Kidney capillary endothelial cell (primary cell): ENCODE measurements at places on chromosomes 1 and 21.

- peak; percentile 86 for DNase-seq
These were observed 2.0 kb downstream of the SLC6A17 start for GRCh38 chr1:110152133-110152785.

- no peak for DNase-seq
These were observed 47.3 kb downstream of the UBIAD1 start for GRCh38 chr1:11320153-11320936.

DNA sequence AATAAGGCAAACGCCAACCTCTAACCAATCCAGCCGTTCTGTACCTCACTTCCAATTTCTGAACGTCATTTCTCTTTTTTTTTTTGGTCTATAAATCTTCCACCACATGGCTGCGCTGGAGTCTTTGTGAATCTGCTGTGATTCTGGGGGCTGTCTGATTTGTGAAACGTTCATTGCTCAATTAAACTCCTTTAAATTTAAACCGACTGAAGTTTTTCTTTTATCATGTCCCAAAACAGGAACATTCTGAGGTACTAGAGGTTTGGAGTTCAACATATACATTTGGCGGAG, 65.5 kb upstream of the BACH1 start:
- no peak for DNase-seq

DNA sequence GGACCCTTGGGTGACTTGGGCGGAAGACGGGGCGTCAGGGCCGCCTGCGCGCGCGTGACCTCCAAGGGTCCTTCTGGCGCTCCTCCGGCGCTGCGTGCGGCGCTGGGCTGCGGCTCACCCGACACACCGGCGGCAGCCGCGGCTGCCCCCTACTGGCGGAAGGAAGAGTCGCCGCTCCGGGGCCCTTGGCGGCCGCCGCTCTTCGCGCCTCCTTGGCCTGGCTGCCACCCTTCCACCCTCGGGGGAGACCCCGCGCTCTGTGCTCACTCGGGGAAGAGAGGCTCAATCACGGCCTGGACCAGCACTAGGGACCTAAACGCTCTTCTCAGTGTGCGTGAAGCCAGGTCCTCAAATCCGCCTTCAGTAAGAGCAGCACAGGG, 89.7 kb downstream of the DMRTA2 start:
- DNase-seq: peak; percentile 47

DNA sequence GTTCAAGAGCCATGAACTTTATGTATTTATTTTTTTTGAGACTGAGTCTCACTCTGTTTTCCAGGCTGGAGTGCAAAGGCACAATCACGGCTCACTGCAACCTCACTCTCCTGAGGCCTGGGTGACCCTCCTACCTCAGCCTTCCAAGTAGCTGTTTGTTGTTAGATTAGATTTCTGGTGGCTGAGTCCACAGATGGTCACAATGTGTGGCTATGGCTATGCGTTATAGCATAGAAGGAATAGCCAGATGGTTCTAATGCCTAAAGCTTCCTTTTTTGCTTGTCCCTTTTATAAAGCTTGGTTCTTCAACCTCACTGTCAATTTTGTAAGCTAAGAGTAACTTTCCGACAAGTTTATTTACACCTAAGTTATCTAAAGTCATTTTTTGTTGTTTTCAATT, 62.3 kb upstream of the FMN2 start:
- no peak for DNase-seq

- no peak for DNase-seq
These were observed 56.3 kb upstream of the SYNC start for GRCh38 chr1:32758795-32759430.

DNA sequence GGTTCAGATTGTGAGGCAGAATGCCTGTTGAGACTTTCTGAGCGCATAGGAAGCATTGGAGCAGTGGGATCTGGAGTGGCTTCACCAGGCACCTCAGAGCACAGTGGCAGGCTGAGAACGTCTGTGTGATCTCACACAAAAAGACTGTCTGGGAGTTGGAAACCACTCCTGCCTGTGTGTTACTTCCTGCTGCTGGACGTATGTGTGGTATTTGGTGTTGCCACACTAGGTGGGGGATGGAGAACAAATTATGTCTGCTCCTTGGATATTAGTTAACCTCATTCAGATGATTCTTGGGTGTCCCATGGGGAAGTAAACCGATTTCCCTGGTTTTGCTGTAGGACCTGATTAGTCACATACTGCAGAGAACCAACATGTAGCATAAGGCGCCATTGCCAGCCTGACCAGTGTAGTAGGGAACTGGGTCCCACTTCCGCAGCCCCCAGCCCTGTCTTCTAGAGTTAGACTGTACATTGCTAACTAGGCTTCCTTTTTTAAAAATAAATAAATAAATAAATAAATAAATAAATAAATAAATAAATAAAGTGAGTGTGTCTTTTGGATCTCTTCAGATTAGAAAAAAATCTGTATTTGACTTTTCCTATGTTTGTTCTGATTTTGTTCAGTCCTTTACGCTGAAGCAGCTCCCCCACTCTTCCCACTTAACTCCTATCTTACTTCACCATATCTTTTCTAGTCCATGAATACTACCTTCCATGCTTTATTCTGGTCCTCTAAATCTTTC, 26.9 kb downstream of the UCK2 start:
- peak; percentile 53 for DNase-seq

- no peak for DNase-seq
These were observed 24.0 kb upstream of the WASF2 start for GRCh38 chr1:27513958-27514357.

DNA sequence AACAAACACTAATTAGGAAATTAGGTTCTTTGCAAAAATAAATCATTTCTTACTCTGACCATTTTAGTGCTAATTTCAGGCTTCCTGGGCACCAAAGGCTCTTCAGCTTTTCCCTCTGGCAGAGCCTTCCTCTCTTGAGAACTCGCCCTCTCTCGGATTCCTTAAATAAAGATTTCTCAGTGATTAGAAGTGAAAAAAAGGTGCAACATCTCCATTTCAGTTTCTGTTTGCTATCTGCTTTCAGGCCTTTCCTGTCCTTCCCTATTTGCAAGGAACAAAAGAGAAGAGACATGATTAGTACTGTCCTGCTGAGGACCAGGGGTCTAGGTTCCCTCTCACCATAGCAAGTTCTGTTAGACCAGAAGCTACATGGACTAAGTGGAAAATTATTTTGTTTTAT, 27.8 kb upstream of the CACYBP start:
- no peak for DNase-seq

GRCh38 chr1:72202761-72203160, 79.6 kb downstream of the NEGR1 start:
- no peak for DNase-seq

GRCh38 chr21:35382696-35383095, 333.6 kb upstream of the RUNX1 start:
- no peak for DNase-seq

GRCh38 chr1:83959824-83960498, 39.0 kb downstream of the TTLL7 start:
- no peak for DNase-seq

DNA sequence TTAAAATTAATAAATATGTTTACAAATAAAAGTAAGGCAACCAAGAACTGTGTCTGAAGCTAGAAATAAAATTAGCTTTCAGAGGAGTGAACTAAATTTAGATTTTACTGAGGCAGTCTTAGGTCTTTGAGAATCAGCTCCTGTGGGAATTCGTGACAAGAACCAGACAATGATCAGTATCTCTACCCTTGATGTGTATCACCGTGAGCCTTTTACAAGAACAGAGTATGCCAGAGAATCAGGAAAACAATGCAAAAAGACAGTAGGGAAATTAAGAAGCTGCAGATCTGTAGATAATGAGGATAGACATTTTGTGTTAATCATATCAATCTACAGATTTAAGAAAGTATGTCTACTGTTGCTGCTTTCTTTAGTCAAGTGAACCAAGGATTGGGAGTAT, 351.0 kb downstream of the COL11A1 start:
- no peak for DNase-seq

DNA sequence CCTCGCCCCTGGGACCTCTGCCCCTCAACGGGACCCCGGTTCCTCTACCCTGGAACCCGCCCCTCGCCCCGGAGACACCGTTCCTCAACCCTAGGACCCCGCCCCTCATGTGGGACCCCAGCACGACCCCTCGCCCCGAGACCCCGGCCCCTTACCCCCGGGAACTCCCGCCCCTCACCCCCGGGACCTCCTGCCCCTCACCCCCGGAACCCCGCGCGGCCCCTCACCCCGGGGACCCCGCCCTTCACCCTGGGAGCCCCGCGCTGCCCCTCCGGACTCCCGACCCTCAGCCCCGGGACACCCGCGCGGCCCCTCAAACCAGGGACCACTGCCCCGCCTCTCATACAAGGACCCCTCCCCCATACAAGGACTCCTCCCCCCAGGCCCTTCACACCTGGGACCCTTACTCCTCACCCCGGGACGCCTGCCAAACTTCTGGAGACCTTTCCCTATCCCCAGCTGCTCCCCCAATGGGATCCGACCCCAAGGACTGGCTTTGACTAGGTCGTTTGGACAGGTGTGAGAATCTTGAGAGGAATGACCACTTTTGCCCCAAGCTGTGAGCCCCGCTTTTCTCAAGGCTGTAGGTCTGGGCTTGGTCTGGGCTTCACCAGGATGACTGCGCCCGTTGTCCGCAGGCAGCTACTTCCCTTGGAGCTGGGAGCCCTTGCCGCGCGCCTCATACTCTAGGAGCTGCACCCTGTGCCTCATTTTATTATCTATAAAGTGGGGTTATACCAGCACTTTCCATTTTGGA, 843 bp downstream of the DIP2A start:
- DNase-seq: peak; percentile 45

DNA sequence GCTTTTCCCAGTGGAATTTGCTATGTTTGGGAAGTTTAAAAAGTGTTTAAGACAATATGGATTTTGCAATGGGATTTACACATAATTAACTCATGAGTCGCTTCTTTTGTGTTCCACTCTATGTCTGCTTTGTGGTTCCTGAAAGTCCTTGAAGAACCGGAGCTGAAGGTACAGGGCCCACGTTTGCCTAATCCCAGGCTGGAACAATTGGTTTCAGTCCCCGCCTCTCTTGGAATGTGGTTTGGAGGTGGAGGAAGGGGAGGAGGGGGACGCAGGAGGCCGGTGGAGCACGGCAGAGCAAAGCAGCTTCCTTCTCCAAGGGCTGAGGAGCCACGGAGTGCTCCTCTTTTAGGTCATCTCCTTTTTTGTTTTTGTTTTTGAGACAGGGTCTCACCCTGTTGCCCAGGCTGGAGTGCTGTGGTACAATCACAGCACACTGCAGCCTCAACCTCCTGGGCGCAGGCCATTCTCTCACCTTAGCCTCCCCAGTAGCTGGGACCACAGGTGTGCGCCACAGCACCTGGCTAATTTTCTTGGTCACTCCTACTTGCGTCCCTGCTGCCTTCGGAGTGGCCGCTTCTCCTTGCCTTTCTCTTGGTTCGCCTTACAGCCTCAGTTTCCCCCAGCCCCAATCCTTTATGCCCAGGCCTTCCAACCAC, 129.5 kb upstream of the ERRFI1 start:
- DNase-seq: no peak

GRCh38 chr1:247588060-247588459, at the start of gene OR2G2:
Gene OR2G2, plus strand, starts transcription at chr1:247588360. Its CDS starts 0 bp downstream, at chr1:247588360.
- no peak for DNase-seq

- DNase-seq: no peak
These were observed 23.8 kb downstream of the PMVK start for GRCh38 chr1:154912755-154913154.

- DNase-seq: no peak
These were observed 182.9 kb upstream of the CSF3R start for GRCh38 chr1:36665478-36666080.

DNA sequence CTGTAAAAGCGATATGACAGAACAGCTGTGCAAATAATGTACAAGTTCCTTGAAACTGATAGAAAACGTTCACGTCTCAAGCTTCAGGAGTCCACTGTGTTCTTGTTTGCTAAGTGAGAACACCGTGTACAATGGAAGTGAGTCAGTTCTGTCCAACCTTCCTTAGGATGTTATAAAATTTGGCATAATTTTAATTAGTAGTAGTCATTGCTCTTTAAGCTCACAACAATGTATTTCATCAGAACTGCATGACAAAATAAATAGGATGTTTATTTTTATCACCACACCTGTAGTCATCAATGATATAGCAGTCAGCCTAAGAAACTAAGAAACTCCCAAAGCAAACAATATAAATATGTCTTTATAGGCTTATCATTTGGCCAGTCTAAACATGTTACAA, 53.0 kb downstream of the RGS2 start:
- DNase-seq: no peak

DNA sequence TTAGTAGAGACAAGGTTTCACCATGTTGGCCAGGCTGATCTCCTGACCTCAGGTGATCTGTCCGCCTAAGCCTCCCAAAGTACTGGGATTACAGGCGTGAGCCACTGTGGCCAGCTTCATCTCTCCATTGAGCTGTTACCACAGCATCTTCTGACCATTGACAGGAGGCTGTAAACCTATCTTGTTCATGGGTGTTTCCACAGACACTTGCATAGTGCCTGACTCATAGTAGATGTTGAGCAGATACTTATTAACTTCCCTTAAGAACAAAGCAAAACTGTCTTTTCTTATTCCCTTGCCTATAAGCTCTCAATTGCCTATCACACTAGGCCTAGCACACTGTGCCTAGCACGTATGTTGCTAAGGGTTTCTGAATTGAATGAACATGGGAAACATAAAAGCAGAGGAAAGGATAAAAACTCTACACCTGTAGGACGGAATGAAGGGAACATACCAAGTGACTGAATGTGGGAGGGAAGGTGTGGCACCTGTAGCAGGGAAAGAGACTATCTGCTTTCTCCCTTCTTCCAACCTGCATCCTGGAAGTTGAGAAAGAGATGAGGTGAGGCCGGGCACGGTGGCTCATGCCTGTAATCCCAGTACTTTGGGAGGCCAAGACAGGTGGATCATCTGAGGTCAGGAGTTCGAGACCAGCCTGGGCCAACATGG, 1.2 kb upstream of the C1orf54 start:
- no peak for DNase-seq

DNA sequence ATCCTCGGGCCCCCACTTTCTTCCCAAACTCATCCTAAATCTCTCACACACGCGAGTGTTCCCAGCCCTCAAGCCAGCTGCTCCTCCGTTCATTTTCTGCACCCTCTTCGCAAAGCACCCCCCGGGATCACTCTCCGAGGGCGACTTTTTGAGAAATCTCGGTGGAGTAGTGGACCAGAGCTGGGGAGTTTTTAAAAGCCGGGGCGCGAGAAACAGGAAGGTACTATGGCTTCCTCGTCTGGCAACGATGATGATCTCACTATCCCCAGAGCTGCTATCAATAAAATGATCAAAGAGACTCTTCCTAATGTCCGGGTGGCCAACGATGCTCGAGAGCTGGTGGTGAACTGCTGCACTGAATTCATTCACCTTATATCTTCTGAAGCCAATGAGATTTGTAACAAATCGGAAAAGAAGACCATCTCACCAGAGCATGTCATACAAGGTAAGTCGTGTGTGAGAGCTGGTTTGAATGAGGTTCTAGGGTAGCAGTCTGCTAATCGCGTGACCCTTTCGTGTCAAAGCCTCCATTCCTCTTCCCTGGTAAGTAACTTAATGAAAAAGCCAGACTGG, 800 bp downstream of the DR1 start:
- peak; percentile 30 for DNase-seq

- DNase-seq: no peak
These were observed at the start of gene CHI3L1 for GRCh38 chr1:203186446-203187303. Gene CHI3L1, minus strand, starts transcription at chr1:203186704. Its CDS starts 81 bp downstream, at chr1:203186623.

- DNase-seq: no peak
These were observed 21.9 kb downstream of the SYT2 start for GRCh38 chr1:202688401-202688800.

- no peak for DNase-seq
These were observed 84.1 kb upstream of the ZNF326 start for GRCh38 chr1:89910780-89911179.
